ENCODE measurements at places on chromosomes 4 and X. TPM values are rescaled to one million over a fixed set of nuclear protein-coding genes. Genes with fewer than 3 reads are reported as not detected.

SPACA5 gene
- not detected for total RNA-seq

OTUD6A gene
- not detected for total RNA-seq

TACR3 gene
- total RNA-seq: not detected

NKAP gene
- total RNA-seq: 3.6 TPM

PDZD4 gene
- total RNA-seq: 2.6 TPM

PLP2 gene
- total RNA-seq: 62.3 TPM

DOCK11 gene
- total RNA-seq: 3.3 TPM

PDLIM3 gene
- 123 TPM for total RNA-seq

DIPK2B gene
- total RNA-seq: 20.8 TPM

CT55 gene
- not detected for total RNA-seq

NUP62CL gene
- 2.2 TPM for total RNA-seq

DGAT2L6 gene
- total RNA-seq: not detected

L1CAM gene
- total RNA-seq: 4.8 TPM

PARM1 gene
- total RNA-seq: 107 TPM

SYP gene
- 1.5 TPM for total RNA-seq

POU4F2 gene
- total RNA-seq: not detected

NDP gene
- not detected for total RNA-seq

BOD1L1 gene
- 19.0 TPM for total RNA-seq

ERCC6L gene
- 0.05 TPM for total RNA-seq

FGG gene
- not detected for total RNA-seq

Measured in left ventricle myocardium superior (tissue), 1 donor.